ENCODE measurements at places on chromosomes 2 and 18. TPM values are rescaled to one million over a fixed set of nuclear protein-coding genes. Genes with fewer than 3 reads are reported as not detected.
A peak's percentile ranks its signal among the peaks of the same experiment; 100 is the strongest.

DNA sequence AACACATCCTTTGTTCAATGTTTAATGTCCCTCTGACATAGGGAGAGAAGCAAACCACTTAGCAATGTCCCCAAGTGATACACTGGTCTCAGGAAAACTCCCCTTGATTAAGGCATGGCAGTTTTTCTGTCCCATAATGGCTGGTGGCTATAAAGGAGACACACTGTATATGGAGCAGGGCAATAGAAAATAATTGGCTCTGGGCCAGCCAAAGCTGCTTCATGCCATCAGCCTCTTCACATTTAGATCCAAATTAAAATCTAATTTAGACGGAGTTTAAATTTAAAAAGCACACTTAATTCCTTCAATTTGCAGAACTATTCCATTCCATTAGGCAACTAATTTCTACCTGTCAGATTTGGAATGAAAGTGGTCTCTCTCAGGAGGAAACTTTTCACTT lies 638.1 kb downstream of the DSC3 start:
- no peak for DNase-seq

GRCh38 chr18:46939337-46939963 lies 22.0 kb downstream of the KATNAL2 start:
- DNase-seq = no peak

- peak; percentile 70 for DNase-seq
These were observed 246.0 kb downstream of the LDLRAD4 start for GRCh38 chr18:13464432-13465123.

GRCh38 chr2:105418522-105418921 lies 19.7 kb upstream of the FHL2 start:
- no peak for DNase-seq

DNA sequence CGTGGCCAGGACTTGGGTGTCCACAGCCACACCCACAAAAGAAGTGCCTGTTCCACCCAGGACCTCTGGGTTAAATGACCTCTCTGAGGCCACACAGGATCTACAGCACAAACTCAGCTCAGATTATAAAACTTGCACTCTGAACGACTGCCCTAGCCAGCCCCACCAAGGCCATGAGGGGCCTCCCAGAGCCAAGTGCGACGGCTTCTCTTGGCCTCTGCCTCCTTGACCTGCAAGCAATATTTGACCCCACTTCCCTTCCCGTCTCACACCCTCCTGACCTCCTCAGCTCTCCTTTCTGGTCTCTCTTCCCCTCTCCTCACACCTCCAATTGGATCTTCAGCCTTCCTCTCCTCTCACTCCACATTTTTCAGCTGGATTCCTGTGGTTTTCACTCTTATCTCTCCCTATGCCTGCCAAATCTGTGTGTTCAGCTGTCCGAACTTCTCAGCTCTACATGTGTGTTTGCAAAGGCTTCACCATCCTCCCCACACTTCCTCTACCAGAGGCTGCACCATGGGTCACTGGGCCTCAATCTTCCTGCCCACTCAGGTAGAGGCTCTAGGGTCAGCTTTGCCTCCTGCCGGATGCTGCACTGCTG lies 25.3 kb upstream of the STEAP3 start:
- no peak for DNase-seq

- DNase-seq = no peak
These were observed 124.2 kb upstream of the EPAS1 start for GRCh38 chr2:46173030-46173429.

- DNase-seq = no peak
These were observed 622.6 kb downstream of the LRP1B start for GRCh38 chr2:141508086-141508752.

- DNase-seq = no peak
These were observed 745 bp upstream of the BZW1 start for GRCh38 chr2:200810998-200811332.

GRCh38 chr2:88827821-88828220 lies 136.3 kb downstream of the RPIA start:
- DNase-seq = no peak

GRCh38 chr2:61470122-61470951 lies 550 bp downstream of the USP34 start:
- peak; percentile 92 for DNase-seq

- no peak for DNase-seq
These were observed 29.2 kb downstream of the CDH2 start for GRCh38 chr18:28147674-28148171.

DNA sequence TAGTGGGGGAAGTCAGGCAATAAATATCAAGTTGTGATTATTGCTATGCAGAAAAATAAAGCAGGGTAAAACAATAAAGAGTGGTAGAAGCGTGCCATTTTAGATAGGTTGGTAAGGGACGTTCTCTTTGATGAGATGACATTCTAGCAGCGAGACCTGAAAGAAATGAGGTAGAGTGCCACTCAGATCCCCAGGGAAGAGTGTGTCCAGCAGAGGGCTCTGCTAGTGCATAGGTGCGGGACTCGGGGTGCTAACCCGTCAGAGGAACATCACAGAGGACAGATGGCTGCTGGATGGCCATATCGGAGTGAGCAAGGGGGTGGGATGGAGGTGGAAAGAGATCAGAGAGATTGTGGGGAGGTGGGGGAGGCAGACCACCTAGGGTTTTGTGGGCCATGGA lies 16.3 kb upstream of the GTF2A1L start:
- no peak for DNase-seq

- no peak for DNase-seq
These were observed 66.4 kb downstream of the MRPS9 start for GRCh38 chr2:105104208-105104731.

DNA sequence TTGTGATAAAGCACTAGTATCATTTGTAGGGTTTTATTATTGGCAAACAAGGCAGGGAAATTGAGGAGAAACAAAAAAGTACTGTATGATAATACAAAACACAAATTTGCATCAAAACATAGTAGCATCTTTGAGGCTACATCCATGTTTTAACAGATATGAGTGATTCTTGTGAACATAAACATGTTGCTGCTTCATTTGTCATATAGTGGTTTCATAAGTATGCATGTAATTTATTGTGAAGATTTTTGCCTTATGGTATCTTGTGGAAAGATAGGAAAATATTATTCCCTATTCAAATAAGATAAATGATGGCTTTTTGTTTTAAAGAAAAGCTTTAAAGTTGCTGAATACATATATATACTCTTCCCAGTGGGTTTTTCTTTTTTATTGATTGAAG lies 60.3 kb downstream of the VRK2 start:
- no peak for DNase-seq

DNA sequence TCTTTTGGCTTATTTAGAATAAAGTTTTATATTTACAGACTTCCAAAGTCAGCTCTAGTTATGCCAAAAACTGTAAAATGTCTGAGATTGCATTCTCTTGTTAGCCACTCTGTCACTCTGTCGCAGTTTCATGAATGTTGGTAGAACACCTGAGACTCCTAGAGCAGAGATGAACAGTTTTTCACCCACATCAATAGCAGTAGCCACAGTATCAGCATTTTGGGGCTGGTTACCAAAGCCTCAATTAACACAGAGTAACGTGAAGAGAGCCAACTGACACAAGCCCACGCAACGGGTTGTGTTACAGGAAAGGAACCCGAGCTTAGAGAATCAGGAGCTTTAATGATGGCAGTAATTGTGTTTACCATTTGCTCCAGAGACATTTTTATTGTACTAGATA lies 443.0 kb upstream of the SLC39A10 start:
- DNase-seq = no peak

DNA sequence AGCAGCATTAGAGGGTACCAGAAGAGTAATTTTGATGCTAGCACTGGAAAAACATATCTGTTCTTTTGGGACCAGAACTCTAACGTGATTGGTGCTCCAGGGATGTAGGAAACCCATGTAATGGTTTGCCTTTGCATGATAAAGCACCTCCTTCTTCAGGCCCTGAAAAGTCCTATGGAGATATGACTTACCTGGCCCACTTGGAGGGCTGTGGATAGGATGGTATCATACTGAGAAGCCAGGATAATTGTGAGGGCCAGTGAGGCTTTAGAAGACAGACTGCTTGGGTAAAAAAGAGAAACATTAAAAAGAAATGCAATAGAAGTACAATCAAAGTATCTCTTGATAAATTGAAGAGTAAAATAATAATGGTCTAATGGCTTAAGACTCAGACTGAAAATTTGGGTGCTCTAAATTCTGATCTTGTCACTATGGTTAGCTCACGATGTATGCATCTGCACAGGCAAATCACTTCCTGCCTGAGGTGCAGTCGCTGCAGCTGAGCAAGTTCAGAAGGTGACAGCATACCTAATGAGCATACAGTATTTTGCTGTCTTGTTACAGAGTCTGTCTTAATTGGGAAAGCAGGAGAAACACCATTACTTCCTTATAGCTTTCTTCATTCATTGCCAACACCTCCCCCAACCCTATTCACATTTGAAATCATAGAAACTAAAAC lies 371.5 kb downstream of the NUP35 start:
- DNase-seq = no peak

GRCh38 chr2:119549241-119549640 lies 5.0 kb downstream of the CFAP221 start:
- no peak for DNase-seq

- no peak for DNase-seq
These were observed 790.9 kb downstream of the CNTNAP5 start for GRCh38 chr2:124816007-124816406.

GRCh38 chr18:43875511-43875910 lies 598.2 kb upstream of the SYT4 start:
- no peak for DNase-seq

Gene EN1
- total RNA-seq = not detected

Gene TGFA
- 1.1 TPM for total RNA-seq

Gene SULT1C4
- total RNA-seq = 3.2 TPM
